ENCODE measurements at places on chromosomes 1 and 21.

DNA sequence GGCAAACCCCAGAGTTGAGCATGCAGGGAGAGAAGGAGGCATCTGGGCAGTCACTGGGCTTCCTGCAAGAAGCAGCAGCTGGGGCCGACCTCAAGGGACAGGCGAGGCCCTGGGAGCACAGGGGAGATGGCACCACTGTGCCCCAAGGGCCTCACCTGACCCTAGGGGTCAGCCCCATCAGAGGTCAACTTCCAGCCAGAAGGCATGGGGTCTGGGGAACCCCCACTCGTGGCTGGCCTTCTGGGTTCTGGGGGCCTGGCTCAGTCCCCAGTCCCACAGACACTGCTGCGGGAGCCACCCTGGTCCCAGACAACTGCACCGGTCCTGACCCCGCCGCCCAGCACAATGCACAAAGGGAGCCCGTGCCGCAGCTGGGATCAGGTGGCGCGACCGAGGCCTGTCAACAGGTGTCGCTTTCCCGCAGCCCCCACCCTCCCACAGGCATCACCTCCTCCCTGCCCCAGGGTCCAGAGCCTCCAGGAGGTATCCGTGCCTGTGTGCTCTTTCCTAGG is 6.2 kb downstream of the WNT9A start:
- no peak for DNase-seq

- DNase-seq = no peak
Measured at GRCh38 chr1:119004781-119005180, 16.6 kb upstream of the TBX15 start.

GRCh38 chr1:182493063-182493462 is 43.1 kb downstream of the RGSL1 start:
- DNase-seq = no peak

DNA sequence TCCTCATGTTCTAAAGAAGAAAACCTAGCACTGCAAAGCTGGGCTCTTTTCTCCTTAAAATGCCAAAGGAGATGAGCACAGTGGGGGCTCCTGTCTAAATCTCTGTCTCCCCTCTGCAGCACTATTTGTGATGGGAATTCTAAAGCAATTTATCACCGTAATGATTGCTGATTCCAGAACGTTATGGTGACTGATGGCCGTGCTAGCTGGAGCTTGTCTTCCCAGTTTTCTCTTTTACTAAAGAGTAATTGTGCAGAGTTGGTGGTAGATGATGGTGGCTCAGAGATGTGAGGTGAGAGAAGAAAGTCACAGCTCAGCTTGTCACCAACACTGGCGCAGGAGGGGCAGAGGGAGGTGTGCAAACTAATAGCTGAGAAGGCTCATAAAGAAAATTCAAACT is 60.7 kb upstream of the ATP2B4 start:
- DNase-seq = no peak

- no peak for DNase-seq
Measured at GRCh38 chr21:34343838-34344381, 19.9 kb upstream of the KCNE2 start.

GRCh38 chr1:108504447-108504846 is 54.3 kb downstream of the NBPF6 start:
- DNase-seq = no peak

GRCh38 chr1:21035794-21036193 is 140.9 kb downstream of the EIF4G3 start:
- no peak for DNase-seq

DNA sequence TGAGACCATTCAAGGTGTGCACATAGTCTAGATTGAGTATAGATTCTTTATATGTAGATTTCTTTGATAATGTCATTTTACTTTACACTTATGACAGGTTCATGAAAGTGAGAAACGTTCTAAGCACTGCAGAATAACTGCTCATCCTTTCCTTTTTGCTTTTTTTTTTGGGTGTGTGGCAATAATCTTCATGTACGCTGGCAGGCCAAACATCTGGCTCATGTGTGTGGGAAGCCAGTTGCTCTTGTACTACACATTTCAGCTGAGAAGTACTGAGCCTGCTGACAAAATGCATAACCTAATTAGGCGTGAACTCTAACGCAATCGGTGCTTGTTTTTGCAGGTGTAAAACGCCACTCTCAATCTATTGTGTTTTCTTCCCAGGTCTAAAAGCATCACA is 350.8 kb upstream of the KAZN start:
- DNase-seq = no peak

DNA sequence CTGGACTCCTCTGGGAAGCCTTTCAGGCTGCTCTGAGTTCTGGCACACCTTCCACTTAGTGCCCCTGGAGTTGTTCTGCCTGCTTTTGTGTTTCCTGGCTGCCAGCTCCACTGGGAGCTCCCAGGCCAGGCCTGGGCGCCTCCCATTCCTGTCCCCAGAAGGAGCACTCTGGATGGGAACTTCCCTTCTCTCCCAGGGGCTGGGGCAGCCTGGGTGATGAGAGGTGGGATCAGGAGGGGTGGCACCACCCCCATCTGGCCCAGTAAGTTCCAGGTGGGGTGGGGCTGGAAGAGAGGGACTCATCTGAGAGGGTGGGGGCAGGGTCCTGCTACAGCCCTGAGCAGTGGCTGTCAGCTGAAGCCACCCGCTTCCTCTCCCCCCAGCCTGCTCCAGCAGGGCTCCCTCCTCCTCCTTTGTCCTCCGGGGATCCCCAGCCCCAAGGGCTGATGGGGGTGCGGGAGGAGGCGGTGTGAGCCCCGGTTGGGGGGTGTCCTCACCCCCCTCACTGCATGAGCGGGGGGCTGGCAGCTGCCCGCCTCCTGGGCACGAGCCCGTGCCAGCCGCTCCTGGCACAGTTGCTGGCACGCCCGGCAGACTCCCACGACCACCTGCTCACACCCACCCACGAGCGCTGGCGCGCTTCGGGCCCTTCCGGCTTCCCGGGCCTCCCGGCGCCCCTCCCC is 4.7 kb downstream of the FOXO6 start:
- no peak for DNase-seq

- DNase-seq = peak; percentile 61
Measured at GRCh38 chr1:212529211-212529741, 79.3 kb upstream of the ATF3 start.

GRCh38 chr1:176566004-176566975 is 103.3 kb downstream of the PAPPA2 start:
- no peak for DNase-seq

- DNase-seq = no peak
Measured at GRCh38 chr21:45602106-45602505, 41.4 kb upstream of the PCBP3 start.

DNA sequence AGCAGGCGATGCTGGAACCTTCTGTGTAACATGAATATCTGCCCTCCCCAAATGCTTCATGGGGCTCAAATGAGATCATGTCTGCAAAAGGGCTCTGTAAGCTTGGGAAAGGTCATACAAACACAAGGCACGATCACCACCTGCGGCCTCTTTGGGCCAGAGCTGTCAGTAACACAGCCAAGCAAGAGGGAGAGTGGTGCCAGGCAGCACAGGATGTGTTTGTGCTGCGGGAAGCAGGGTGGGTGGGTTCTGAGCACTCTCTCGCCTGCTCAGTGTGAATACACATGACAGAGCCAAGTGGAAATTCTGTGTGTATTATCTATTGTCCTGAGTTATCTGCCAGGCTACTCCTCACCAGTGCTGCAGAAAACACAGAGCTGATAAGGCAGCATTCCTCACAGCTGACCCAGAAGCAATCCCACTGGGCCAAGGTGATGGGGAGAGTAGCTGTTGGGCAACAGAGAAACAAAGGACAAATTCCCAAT is 101.2 kb downstream of the LAMC2 start:
- DNase-seq = peak; percentile 63

DNA sequence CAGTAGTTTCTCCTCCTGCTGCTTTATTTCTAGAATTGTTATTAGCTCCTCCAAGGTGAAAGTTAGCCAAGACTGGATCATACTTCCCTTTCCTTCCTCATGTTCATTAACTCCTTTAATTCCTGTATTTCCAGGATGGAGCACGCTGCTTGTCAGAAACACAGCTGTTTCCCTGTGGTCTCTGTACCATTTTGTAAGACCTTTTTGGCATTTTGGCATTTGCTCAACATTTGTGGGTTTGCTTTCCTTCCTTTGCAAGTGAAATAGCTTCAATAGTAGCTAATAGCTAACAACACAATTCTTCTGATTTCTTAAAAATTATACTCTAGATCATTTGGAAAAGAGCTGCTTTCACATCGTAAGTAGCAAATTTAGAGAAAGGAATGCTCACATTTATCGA is 44.3 kb upstream of the HPDL start:
- peak; percentile 7 for DNase-seq

DNA sequence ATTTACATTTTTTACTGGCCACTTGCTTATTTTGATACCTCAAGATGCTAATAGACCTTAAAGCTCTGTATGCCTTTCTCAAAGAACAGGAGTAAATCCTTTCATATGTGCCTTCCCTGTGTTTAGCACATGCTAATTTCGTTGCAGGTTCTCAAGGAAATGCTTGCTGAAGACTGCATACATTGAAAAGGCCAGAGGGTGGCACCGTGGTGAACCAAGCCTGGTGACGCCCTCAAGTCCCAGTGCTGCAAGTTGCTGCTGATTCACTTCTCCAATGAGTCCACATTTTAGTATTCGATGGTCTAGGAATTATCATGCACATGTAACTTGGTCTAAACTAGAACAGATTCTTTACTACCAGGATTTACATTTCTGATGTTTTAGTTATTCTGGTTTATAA is 94.1 kb downstream of the CLDN17 start:
- DNase-seq = no peak

DNA sequence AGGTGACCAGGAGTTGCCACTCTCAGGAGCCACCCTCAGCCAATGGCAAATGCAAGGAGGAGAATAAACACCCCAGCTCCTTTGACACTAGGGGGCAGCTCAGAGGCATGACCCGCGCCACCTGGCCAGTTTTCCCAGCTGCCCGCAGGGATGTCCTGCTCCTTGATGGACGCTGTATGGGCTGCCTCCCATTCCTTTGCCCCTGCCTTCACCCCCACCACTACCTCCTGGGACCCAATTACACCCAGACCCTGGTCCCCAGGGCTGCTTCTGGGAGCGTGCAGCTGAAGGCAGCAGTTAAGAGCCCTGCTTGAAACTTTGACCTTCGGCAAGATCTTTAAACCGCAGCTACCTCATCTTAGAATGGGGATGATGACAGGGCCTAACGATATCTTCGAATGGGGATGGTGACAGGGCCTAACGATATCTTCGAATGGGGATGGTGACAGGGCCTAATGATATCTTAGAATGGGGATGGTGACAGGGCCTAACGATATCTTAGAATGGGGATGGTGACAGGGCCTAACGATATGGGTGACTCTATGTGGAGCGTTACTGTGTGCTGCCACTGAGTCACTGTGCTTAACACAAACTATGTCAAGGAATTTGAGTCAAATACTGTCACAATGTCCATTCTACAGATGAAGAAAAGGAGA is 163.0 kb upstream of the KAZN start:
- no peak for DNase-seq
